Thyroid gland (tissue), 4 donors: ENCODE measurements at places on chromosomes 7 and 10.
A peak's percentile ranks its signal among the peaks of the same experiment; 100 is the strongest.

DNA sequence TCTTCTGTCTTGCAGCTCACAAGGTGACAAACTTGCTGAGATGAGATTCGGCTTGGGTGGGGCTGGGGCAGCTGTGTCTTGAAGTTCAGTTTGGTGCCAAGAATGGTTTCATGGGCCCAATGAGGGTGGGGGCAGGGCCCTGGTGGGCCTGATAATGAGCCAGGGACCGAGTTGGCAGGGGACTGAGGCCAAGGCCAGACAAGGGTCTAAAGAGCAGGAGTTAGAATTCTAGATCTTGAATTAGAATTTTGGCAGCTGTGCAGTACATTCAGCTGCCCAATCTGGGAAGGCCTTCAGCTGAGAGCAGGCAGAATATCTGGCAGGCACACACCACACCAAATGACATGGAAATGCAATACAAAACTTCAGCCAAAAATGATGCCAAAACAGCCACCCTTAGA lies 1.5 kb upstream of the JAZF1 start:
- H3K4me1 ChIP-seq, result peaks cover 14% of the 10 kb centered on the region
- H3K27ac ChIP-seq, result peak overlapping the region; percentile 95
- H3K4me3 ChIP-seq, result no peak overlapping the region
- H3K27me3 ChIP-seq, result no peaks in the 10 kb centered on the region
- peak; percentile 15 for DNase-seq
- no peaks in the 10 kb centered on the region for H3K36me3 ChIP-seq

GRCh38 chr10:121042342-121042741 lies 191.2 kb downstream of the WDR11 start:
- no peak overlapping the region for H3K27ac ChIP-seq
- H3K36me3 ChIP-seq, result no peaks in the 10 kb centered on the region
- H3K27me3 ChIP-seq, result no peaks in the 10 kb centered on the region

DNA sequence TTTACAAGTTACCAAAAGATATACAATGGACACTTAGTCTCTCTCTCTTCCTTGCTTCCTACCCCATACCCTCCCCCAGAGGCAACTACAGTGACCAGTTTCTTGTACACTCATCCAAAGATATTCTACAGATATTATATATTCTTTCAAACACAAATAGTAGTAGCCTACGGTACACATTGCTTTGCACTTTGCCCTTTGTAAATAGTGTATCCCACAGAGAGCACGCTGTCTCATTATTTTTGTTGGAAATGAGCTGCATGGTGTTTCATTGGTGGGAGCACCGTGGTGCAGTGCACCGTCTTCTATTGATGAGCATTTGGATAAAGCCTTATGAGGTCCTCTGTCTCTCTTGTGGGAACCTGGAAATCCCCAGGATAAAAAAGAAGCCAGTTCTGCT lies 24.2 kb downstream of the STRA8 start:
- H3K36me3 ChIP-seq, result no peaks in the 10 kb centered on the region
- peaks cover 16% of the 10 kb centered on the region for H3K4me1 ChIP-seq
- DNase-seq, result no peak
- no peak overlapping the region for H3K4me3 ChIP-seq
- H3K27ac ChIP-seq, result no peak overlapping the region

GRCh38 chr10:105714728-105715127 lies 1073.6 kb downstream of the SORCS3 start:
- H3K27ac ChIP-seq, result peak overlapping the region; percentile 15
- no peaks in the 10 kb centered on the region for H3K36me3 ChIP-seq
- DNase-seq, result peak; percentile 23
- no peaks in the 10 kb centered on the region for H3K4me1 ChIP-seq

GRCh38 chr10:45673074-45673648 lies 589 bp upstream of the ZFAND4 start:
- peaks cover 6% of the 10 kb centered on the region for H3K4me1 ChIP-seq
- peak overlapping the region; percentile 90 for H3K27ac ChIP-seq
- peak; percentile 55 for DNase-seq
- no peaks in the 10 kb centered on the region for H3K27me3 ChIP-seq
- H3K36me3 ChIP-seq, result no peaks in the 10 kb centered on the region

- peak; percentile 79 for DNase-seq
- H3K27me3 ChIP-seq, result no peaks in the 10 kb centered on the region
- H3K36me3 ChIP-seq, result no peaks in the 10 kb centered on the region
- H3K4me1 ChIP-seq, result peaks cover 18% of the 10 kb centered on the region
Measured at GRCh38 chr10:70758757-70759514, 26.2 kb downstream of the TBATA start.

DNA sequence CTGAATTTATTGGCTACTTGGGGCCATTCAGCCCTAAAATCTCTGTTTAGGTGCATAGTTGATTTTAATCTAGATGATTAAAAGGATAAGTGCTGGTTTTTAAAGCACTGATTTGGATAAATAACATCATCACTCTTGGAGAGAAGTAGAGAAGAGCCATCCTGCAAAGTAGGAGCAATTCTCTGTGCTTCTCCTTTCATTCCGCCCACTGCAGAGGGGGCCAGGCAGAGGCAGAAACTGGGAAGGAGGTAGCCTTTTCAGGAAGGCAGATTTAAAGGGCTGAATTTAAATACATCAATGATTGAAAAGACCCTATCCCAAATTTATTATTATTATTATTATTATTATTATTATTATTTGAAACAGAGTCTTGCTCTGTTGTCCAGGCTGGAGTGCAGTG lies 14.1 kb downstream of the MAP3K8 start:
- no peaks in the 10 kb centered on the region for H3K27me3 ChIP-seq
- H3K4me3 ChIP-seq, result no peak overlapping the region
- no peak for DNase-seq

DNA sequence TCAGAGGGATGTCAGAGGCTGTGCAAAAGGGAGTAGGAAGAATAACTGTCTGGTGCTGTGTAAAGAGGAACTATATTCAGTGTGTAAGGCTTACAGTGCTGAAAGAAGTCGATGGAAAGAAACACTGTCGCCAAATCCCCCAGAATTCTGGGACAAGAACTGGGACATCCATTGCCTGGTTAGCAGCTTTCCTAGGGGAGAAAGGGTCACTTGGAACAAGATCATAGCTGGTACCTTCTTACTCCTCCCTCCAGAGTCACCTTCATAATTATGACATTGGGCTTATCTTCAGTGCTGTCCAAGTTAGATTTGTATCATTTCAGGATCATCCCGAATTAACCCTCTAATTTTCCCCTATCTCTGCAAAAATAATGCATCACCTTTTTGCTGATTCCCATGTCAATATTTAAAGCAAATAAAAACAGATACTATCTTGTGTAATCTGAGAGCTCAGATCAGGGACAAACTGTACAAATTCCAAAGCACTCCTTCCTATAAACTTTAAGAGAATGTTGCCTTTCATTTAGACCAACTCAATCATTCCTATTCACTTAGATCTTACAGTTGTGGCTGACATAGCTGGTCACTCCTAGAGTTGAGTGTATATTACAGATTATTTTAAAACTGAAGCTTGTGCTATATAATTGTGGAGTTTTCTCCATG lies 96.5 kb downstream of the DNAH11 start:
- no peaks in the 10 kb centered on the region for H3K4me1 ChIP-seq
- no peak for DNase-seq
- H3K4me3 ChIP-seq, result no peak overlapping the region
- H3K36me3 ChIP-seq, result no peaks in the 10 kb centered on the region
- H3K27ac ChIP-seq, result no peak overlapping the region

- H3K27ac ChIP-seq, result no peak overlapping the region
- no peaks in the 10 kb centered on the region for H3K4me1 ChIP-seq
- no peaks in the 10 kb centered on the region for H3K36me3 ChIP-seq
- no peak for DNase-seq
- no peak overlapping the region for H3K4me3 ChIP-seq
- no peaks in the 10 kb centered on the region for H3K27me3 ChIP-seq
Measured at GRCh38 chr7:79529214-79529880, 75.9 kb upstream of the MAGI2 start.

DNA sequence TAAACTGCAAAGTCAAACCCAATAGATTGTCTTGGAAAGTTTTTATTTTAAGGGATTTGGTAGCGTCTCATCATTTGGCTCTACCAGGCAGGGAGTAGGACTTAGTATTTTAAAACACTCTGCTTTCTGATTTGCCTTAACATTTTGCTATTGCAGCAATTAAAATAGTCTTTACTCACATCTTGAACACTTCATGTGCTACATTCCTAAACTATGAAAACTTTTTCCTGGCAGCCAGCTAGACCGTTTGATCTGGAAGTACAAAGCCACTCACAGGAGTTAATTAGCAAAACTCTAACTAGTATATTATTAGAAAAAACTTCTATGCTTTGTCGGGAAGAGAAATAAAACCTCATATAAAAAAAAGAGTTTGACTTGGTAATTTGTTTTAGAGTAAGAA lies 111.4 kb downstream of the TFPI2 start:
- no peaks in the 10 kb centered on the region for H3K36me3 ChIP-seq
- no peak for DNase-seq
- no peak overlapping the region for H3K27ac ChIP-seq
- no peaks in the 10 kb centered on the region for H3K27me3 ChIP-seq
- H3K4me1 ChIP-seq, result no peaks in the 10 kb centered on the region

DNA sequence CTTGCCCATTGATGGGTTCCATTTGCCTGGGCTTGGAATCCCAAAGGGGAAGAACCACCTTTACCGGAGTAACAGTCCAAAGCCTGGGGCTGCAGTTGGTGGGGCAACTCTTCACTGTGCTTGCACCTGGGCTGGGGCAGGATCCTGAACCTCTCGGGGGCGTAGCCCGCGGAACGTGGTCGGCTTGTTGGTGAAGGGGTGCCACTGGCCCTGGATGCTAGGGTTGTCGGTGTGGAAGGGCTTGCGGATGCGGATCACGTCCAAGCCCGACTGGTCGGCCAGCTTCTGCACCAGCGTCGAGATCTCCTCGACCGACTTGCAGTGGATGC lies 710 bp downstream of the MRPL43 start:
- H3K27me3 ChIP-seq, result no peaks in the 10 kb centered on the region
- H3K4me3 ChIP-seq, result peak overlapping the region; percentile 89
- H3K4me1 ChIP-seq, result peaks cover 18% of the 10 kb centered on the region
- no peak for DNase-seq
- H3K36me3 ChIP-seq, result peaks cover 4% of the 10 kb centered on the region

- DNase-seq, result no peak
- no peak overlapping the region for H3K27ac ChIP-seq
- no peaks in the 10 kb centered on the region for H3K27me3 ChIP-seq
- H3K36me3 ChIP-seq, result no peaks in the 10 kb centered on the region
- H3K4me1 ChIP-seq, result no peaks in the 10 kb centered on the region
Measured at GRCh38 chr7:105478606-105479005, 43.5 kb downstream of the PUS7 start.

DNA sequence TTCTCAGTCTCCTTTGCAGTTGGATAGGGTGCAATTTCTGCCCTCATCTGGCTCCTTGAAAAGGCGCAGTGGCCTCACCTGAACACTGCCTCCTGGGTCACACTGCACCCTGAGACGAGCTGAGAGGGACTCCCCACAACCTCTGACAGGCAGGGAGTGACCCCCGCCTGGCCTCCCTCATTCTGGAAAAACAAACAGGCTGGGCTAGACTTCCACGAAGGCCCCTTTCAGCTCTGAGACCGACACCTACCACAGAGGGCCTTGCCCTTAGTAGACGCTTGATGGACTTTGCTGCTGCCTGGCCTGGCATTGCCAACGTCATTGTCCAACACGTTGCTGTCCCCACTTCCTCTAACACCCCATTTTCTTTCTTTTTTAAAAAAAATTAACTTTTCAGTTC lies 8.6 kb downstream of the FAM241B start:
- no peak overlapping the region for H3K4me3 ChIP-seq
- no peaks in the 10 kb centered on the region for H3K4me1 ChIP-seq
- no peak overlapping the region for H3K27ac ChIP-seq
- H3K36me3 ChIP-seq, result no peaks in the 10 kb centered on the region
- no peaks in the 10 kb centered on the region for H3K27me3 ChIP-seq
- no peak for DNase-seq

GRCh38 chr10:114102256-114102655 lies 58.6 kb downstream of the ADRB1 start:
- no peaks in the 10 kb centered on the region for H3K27me3 ChIP-seq
- no peak for DNase-seq
- H3K4me1 ChIP-seq, result peaks cover 5% of the 10 kb centered on the region
- H3K27ac ChIP-seq, result no peak overlapping the region
- H3K4me3 ChIP-seq, result no peak overlapping the region
- H3K36me3 ChIP-seq, result no peaks in the 10 kb centered on the region

GRCh38 chr7:103887853-103888602 lies 101.4 kb downstream of the RELN start:
- no peak for DNase-seq
- H3K36me3 ChIP-seq, result no peaks in the 10 kb centered on the region
- H3K4me3 ChIP-seq, result no peak overlapping the region
- H3K27ac ChIP-seq, result no peak overlapping the region

DNA sequence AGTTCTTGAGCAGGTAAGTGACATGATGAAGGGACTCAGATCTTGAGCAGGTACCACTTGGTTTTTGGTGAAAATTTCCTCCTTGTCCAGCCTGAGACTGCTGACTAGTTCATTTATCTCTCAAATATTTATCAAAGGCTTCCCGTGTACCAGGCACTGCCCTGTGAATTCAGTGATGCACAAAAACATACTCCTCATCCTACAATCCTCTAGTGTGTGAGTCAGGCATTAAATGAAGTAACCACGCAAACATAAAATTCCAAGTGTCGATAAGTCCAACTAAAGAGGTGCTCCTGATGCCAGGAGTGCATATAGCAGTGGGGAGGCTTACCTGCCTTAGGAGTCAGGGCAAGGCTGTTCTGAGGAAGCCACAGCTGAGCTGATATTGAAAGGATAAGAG lies 41.5 kb upstream of the LBX1 start:
- H3K4me3 ChIP-seq, result no peak overlapping the region
- no peaks in the 10 kb centered on the region for H3K27me3 ChIP-seq
- H3K27ac ChIP-seq, result no peak overlapping the region

- H3K27me3 ChIP-seq, result no peaks in the 10 kb centered on the region
- no peak overlapping the region for H3K27ac ChIP-seq
- H3K36me3 ChIP-seq, result no peaks in the 10 kb centered on the region
- peak; percentile 14 for DNase-seq
Measured at GRCh38 chr7:133070562-133070961, 11.3 kb downstream of the CHCHD3 start.

DNA sequence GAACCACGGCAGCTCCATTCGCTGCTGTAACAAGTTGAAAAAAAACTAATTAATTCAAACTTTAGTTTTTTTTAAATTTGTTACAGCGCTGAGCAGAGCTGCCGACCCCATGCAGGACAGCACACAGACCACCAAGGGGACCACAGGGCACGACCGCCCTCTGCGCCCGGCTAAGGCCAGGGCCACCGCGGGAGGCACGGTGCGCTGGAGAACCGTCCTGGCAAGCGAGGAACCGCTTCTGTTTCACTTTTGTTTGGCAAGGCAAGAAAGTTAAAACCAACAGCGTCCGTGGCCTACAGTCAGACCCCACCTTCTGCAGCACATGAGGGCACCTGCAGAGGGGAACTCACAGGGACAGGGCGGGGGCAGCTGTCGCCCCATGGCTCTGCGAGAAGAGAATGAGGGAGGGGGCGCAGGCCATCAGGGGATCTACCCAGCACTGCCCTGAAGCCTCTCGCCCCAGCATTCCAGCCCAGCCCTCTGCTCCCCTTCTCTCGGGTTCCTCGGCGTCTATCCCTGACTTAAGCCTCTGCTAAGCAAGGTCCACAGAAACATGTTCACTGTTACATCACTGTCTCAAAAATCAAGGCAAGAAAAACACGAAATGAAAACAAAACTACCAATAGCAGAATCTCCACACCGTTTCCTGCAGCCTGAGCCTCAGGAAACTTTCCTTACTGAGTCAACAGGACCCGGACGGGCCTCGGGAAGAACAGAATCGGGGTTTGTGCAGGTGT lies 204.4 kb downstream of the DIP2C start:
- no peaks in the 10 kb centered on the region for H3K36me3 ChIP-seq
- peak overlapping the region; percentile 19 for H3K4me3 ChIP-seq
- peak; percentile 64 for DNase-seq
- peak overlapping the region; percentile 90 for H3K27ac ChIP-seq
